ENCODE measurements at places on chromosomes 5 and 9.
A peak's percentile ranks its signal among the peaks of the same experiment; 100 is the strongest.

- peak; percentile 78 for DNase-seq
Measured at GRCh38 chr9:35051069-35051967, 21.1 kb downstream of the VCP start.

DNA sequence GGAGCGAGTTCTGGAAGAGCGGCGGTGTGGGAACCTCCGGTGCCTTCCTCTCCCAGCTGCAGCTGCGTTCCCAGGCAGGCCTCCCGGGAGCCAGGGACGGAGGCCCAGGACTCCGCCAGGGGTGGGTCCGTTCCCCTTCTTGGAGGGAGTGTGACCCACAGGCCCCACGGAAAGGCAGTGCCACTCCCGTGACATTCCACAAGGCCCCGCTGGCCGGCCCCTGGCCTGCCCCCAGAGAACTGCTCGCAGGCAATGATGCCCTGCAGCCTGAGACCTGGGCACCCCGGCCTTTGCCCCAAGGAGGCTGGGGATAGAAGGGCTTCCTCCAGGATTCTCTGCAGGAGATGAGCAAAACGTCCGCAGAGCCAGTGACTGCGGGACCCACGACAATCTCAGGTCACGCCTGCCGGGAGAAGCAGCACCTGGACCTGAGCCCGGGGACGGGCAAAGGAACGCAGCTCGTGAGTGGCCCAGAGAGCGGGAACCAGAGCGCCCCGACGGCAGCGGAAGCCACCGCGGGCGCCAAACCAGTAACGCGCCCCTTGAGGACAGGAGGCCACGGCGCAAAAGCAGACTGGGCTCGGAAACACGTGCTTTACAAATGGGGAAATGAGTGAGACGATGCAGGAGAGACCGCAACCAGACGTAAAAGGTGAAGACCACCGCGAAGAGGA is 9.3 kb downstream of the OBP2B start:
- no peak for DNase-seq

DNA sequence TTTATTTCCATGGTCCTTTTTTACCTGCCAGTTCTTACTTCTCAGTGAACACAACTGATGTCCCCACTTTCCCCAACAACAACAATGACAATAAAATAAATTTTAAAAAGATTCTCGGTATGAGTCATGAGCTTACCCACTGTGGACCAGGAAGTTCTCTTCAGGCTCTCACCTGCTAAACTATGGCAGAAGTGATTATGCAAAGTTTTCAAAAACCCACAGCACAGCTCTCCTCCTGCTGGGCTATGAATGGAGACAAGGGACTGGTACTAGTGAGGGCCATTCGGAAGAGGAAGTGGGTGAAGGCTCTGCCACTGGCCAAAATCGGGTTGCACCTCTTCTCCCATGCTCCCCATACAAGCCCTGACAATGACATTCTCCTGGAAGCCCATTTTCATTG is 429.4 kb downstream of the PIK3R1 start:
- peak; percentile 30 for DNase-seq

GRCh38 chr5:96662725-96663518 is 746 bp downstream of the CAST start:
- peak; percentile 86 for DNase-seq

GRCh38 chr5:107814183-107814827 is 143.6 kb upstream of the EFNA5 start:
- no peak for DNase-seq

- DNase-seq, result peak; percentile 57
Measured at GRCh38 chr9:123401879-123402513, 46.0 kb downstream of the CRB2 start.

Data from HT-29 (cell line).